ENCODE measurements at places on chromosomes 7 and 10. TPM values are rescaled to one million over a fixed set of nuclear protein-coding genes. Genes with fewer than 3 reads are reported as not detected.
A peak's percentile ranks its signal among the peaks of the same experiment; 100 is the strongest.

- no peak for DNase-seq
Measured at GRCh38 chr10:132139526-132139925, 47.2 kb upstream of the DPYSL4 start.

Gene HOXA11
- polyA plus RNA-seq = not detected

DNA sequence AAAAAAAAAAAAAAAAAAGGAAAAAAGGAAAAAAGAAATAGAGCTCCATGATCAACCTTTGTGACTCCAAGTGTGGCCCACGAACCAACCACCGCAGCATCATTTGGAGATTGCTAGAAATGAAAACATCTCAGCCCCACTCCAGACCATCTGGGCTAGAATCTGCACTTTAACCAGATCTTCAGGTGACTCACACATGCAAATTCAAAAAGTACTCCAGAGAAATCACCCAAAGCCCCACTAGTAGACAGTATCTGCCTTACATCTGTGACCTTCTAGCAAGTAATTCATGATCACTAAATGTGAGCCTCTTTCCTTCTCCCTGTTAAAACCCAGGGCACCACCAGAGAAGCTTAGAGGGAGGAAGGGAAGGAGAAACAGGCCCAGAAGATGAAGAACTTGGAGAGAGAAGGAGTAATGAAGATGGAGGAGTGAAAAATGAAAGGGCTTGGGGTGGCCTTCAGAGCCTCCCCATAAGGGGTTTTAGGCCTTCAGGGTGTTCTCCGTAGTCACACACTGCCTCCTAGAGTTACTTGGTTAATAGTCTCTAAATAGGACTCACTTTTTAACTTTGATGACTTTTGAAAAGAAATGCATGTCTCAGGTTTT lies 94.0 kb downstream of the SLC37A3 start:
- no peak for DNase-seq

DNA sequence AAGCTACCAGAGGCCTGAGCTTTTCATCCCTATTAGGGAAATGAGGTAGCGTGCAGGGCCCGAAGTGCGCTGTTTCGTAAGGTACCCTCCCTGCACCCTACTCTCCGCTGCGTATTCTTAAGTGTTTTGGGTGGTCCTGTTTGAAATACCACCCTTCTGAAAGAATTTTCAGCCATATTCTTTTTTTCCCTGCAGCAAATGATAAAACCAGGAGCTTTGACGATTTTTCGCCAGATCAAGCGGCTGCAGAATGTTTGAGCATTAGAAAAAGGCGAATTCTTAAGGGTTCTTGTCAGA lies 1.2 kb downstream of the RSBN1L start:
- DNase-seq = peak; percentile 47

DNA sequence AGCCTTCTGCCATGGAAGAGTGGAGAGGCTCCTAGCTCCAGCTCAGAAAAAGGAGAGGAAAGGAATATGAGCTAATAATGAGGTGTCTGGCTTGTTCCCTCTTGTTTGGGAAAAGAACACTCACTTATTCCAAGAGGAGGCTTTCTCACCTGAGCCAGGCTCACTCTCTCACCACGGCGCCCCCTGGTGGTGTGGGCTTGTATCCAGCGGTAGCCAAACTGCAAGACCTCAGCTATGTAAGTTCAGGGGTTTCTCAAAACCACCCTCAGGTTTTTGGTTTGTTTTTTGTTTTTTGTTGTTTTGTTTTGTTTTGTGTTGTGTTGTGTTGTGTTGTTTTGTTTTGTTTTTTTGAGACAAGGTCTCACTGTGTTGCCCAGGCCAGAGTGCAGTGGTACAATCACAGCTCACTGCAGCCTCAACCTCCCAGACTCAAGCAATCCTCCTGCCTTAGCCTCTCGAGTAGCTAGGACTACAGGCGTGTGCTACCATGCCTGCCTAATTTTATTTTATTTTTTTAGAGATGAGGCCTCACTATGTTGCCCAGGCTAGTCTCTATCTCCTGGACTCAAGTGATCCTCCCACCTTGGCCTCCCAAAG lies 124.0 kb downstream of the TMEM130 start:
- peak; percentile 36 for DNase-seq

Gene GHRHR
- not detected for polyA plus RNA-seq

DNA sequence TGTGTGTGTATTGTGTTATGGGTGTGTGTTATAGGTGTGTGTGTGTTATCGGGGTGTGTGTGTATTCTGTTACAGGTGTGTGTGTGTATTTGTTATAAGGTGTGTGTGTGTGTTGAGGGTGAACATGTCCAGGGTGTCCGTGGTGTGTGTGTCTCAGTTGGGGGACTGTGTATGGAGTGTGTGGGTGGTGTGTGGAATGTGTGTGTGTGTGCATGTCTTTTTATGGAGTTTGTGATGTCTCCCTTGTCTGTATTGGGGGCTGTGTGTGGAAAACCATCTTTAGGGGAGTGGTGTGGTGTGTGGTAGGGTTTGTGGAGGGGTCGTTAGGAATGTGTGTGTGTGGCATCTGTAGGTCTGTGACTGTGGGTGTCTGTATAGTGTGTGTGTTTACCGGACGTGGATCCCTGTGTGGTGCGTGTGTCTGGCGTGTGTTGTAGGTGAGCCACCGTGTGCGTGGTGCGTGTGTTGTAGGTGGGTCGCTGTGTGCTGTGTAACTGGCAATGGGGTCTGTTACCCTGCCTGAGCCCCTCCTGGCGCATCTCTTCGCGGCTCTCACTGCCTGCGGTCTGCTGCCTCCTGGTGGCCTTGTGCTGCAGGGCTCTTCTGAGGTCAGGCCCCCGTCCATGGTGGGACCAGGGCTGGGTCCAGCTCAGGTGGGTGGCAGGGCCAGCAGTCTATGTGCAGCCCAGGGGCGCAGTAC lies 61.7 kb downstream of the PALD1 start:
- DNase-seq = no peak

DNA sequence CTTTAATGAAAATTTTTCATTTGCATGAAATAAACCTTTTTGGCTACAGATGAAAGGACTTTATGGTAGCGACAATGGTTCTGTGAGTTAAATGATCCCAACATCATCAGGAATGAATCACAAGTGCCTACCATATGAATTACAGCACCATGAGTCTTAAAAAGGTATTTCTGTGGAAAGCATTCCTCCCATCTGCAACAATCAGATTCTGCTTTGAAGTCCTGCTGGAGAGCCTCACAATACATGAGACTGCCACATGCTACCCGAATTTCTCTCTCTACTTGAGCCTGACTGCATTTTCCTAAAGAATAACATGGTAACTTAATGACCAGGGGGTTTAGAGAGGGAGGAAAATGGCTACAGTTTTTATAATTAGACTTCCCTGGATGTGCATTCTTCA lies 190.3 kb downstream of the TWIST1 start:
- no peak for DNase-seq

- no peak for DNase-seq
Measured at GRCh38 chr10:60810437-60811182, 32.3 kb downstream of the CDK1 start.

Gene KCNIP2
- 214 TPM for polyA plus RNA-seq

Gene MYL10
- not detected for polyA plus RNA-seq

DNA sequence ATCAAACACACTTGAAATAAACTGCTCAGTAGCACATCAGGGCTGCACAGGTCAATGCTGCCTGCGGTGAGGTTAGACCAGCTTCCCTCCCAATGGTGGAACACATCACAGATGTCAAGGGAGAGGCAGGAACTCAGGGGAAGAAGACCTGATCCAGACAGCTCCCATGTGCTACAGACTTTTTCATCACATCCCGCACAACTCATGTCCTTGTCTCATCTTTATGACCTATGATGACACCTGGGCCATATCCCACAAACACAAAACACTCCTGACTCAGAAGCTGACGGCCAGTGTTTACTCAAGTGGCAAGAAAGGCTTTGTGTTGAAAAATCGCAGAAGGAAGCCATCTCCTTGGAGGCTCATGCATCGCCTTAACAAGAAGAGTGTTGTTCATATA lies 91.6 kb downstream of the HTR5A start:
- no peak for DNase-seq

Gene IKZF1
- 0.82 TPM for polyA plus RNA-seq

DNA sequence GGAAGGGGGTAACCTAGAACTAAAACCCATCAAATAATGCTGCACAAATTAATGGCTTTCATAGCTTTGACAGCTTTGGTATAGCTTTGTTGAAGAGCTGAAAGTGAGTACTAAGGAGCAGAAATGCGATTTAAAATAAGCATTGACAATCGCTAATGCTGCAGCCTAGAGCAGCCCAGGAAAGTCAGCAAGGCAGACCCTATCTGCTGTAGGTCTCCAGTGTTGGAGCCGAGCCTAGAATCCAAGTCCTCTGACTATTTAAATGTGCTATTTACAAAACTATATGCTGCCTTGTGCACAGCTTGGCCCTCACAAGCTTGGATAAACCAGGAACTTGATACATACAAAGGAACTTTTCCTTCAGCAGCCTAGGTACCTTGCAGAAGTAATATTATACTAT lies 64.9 kb upstream of the ASAH2 start:
- DNase-seq = no peak

DNA sequence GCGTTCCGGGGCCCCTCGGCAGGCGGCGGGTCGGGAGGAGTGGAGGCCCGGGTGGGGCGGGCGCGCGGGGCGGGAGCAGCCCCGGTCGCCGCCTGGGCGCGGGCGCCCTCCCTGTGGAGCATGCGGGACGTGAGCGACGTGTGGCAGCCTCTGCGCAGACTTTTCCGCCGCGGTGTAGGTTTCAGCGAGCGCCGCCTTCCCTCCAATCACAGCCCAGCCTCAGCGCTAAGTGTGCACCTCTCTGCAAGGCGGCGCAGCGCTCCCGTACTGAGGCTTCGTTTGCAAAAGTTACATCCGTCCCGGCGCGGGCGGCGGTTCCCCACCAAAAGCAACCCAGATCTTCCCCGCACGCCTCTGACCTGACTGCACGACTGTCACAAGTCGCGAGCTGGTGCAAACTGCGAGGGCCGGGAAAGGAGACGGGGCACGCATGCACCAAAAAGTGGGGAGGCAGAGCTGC lies 1.2 kb upstream of the PFKFB3 start:
- peak; percentile 75 for DNase-seq

- DNase-seq = no peak
Measured at GRCh38 chr7:36668080-36668479, 56.2 kb downstream of the AOAH start.

DNA sequence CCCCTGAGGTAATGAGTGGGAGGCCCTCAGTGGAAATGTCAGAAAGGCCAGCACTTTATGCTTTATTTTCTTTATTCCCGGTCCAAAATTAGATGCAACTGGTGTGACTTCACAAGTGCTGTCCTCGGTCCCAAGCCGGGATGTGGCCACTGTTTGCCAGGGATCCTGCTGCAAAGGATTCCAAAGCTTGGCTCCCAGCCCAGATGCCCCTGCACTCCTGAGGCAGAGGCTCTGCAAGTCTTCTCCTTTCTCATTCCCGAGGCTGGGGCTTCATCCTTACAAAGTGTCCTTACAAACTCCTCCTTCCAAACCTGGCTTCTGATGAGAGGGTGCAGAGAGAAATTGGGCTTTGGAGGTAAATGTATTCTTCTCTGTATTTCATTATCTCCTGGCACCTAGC lies 544.3 kb upstream of the DPP6 start:
- no peak for DNase-seq

- DNase-seq = no peak
Measured at GRCh38 chr10:71045204-71045809, 156.9 kb upstream of the PCBD1 start.

All from heart left ventricle (tissue), 16 donors.